Activated CD4-positive, alpha-beta T cell treated with anti-CD3 and anti-CD28 coated beads, Interleukin-2, amount 10 ng/mL, durations not matched to agents 7 days and 5 days (primary cell): ENCODE measurements at places on chromosomes 2 and 18.

- no peak for DNase-seq
Measured at GRCh38 chr2:172919732-172920131, 155.9 kb upstream of the MAP3K20 start.

- DNase-seq: no peak
Measured at GRCh38 chr18:7321831-7322230, 90.9 kb downstream of the LRRC30 start.

DNA sequence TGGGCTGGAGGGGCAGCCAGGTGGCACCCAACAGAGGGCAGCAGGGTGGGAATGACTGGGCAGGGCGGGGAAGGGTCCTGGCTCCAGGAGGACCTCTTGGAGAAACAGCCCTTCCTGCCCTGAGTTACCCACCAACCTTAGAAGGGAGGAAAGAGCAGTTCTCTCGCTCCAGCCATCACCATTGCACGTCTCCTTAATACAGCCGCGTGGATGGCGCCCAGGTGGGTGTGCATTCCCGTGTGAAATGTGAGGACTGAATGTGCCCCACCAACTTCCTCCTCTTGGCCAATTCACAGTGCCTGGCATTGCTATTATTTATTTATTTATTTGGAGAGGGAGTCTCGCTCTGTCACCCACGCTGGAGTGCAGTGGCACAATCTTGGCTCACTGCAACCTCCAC, 107.0 kb downstream of the SMIM21 start:
- no peak for DNase-seq

GRCh38 chr2:20880221-20880771, 57.4 kb upstream of the LDAH start:
- DNase-seq: no peak

DNA sequence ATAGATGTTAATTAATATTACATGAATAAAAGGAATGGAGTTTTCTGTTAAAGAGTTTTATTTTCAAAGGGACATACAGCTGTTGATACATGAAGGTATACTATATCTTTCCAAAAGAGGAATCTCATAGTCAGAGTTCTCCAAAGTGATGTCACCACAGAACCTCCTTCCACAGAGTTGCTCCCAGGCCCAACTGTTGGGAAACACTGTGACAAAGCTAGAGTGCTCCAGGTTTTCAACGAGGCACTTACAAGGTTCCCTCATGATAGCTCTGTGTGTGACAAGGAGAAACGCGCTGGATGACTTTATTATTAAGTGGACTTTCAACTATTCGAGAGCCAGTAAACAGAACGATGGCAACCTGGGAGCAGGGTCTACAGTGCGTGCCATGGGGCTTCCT, 33.5 kb downstream of the PTPN18 start:
- DNase-seq: no peak

GRCh38 chr2:236715491-236715961, 145.9 kb downstream of the ACKR3 start:
- no peak for DNase-seq

GRCh38 chr2:159149747-159150146, 136.8 kb downstream of the WDSUB1 start:
- DNase-seq: no peak

DNA sequence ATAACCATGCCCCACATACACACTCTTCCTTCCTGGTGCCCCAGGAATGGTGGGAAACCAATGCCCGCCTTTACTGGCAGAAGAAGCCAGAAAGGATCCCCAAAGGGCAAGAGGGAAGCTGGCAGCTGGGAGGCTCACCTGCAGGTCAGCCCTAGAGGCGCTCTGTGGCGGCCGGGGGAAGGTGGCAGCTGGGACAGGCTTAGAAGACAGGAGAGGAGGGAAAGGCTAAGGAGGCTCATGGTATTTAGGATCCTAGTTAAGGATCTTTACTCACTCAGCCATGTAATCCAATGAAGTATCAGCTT, 23.8 kb downstream of the ADRA2B start:
- no peak for DNase-seq

- no peak for DNase-seq
Measured at GRCh38 chr18:68454511-68455228, 260.2 kb downstream of the TMX3 start.

GRCh38 chr2:9207641-9208311, 1.2 kb downstream of the ASAP2 start:
- no peak for DNase-seq

GRCh38 chr2:9832586-9832985, 10.7 kb upstream of the TAF1B start:
- no peak for DNase-seq
